ENCODE measurements at places on chromosomes 13 and 19.
A peak's percentile ranks its signal among the peaks of the same experiment; 100 is the strongest.

DNA sequence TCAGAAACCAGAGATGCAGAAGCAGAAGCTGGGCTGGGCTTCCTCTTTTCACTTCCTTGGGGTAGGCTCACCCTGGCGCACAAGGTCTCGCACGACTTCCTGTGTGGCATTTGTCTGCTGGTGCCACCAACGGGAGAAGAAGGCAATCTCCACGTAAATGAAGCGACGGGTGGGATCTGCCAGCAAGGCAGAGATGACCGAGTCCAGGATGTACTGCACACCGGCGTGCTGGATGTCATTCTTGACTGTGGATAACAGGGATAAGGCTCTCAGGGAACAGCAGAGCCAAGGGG is 1.3 kb downstream of the MAN2B1 start:
- DNase-seq, result peak; percentile 29

DNA sequence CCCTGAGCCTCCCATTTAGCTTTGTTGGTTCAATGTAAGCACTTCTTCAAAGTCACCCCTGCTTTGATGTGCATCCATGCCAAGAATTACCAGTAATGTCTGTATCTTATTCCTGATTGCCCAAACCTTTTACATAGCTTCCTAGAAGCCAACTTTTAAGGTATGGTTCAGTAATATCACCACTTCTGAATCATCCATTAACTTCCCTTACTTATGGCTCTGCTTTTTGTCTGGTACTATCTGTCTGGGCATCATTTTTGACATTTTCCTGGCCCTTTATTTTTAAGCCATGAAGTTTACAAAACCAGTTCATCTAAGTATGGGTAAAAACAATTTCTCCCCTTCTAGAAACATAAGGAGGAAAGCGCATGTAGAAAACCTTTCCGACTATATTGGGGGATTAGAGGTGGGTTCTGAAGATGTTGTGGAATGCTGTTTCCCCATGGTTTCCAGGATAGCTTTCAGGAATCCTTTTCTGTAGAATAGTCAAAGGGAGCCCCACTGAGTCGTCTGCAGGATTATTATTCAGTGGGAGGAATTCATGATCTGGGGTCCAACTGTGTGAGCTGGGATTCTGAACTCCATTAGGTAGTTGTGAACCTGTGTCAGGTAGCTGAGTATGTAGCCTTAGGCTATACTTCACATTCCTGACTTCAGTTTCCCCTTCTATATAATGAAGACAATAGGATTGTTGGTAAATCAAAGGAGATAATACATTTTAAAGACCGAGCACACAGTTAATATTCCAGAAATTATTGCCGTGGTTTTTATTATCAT is 163.8 kb downstream of the SUCLA2 start:
- DNase-seq, result no peak

DNA sequence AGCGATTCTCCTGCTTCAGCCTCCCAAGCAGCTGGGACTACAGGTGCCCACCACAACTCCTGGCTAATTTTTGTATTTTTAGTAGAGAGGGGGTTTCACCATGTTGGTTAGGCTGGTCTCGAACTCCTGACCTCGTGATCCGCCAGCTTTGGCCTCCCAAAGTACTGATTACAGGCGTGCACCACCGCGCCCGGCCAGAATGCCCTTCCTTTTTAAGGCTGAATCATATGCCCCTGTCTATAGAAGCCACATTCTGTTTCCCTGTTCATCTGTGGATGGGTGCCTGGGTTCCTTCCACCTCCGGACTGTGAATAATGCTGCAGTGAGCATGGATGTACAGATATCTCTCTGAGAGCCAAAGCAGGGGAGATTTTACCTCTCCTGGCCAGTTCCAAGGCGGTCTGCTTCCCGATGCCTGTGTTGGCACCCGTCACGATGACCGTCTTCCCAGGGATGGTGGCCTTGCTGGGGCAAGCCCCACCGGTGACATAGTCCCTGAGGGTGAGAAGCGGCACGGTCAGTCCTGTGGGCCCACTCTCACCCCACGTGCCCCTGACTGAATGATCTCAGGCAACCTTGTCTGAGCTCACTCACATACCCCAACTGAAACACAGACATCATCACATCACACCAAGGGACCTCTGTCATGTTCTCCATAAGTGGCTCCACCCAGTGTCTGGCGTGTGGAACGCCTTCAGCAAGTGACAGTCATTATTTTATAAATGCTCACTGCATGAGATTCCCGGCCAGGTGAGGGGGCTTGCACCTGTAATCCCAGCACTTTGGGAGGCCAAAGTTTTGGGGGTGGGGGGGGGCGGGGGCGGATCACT is 4.0 kb downstream of the RDH13 start:
- DNase-seq, result no peak

- no peak for DNase-seq
Measured at GRCh38 chr19:48344892-48345291, 18.8 kb downstream of the TMEM143 start.

DNA sequence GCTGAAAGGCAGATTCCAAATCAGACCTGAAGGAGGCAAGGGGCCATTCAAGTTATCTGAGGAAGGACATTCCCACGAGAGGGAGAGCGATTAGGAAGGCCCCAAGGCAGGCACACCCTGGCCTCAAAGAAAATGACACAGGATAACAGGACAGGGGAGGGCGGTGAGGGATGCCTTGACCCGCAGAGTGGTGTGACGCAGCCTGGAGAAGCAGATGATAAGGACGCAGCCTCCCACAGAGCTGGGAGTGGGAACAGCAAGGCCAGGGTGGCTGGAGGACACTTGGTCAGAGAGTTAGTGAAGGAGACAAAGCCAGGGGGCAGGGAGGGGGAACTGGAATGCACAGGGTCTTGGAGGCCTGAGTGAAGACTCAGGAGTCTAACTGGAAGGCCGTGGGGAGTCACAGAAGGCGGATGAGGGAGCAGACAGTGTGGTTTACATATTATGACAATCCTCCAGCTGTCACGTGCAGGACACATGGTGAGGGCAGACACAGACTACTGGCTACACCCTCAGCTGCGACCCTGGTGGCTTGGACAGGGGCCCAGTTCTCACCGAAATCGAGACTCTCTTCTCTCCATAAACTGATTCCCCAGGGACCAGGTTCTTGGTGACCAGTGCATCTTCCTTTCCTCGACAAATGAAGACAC is 5.8 kb upstream of the DYRK1B start:
- DNase-seq, result no peak

- no peak for DNase-seq
Measured at GRCh38 chr13:36261976-36262375, 35.6 kb downstream of the CCDC169 start.

DNA sequence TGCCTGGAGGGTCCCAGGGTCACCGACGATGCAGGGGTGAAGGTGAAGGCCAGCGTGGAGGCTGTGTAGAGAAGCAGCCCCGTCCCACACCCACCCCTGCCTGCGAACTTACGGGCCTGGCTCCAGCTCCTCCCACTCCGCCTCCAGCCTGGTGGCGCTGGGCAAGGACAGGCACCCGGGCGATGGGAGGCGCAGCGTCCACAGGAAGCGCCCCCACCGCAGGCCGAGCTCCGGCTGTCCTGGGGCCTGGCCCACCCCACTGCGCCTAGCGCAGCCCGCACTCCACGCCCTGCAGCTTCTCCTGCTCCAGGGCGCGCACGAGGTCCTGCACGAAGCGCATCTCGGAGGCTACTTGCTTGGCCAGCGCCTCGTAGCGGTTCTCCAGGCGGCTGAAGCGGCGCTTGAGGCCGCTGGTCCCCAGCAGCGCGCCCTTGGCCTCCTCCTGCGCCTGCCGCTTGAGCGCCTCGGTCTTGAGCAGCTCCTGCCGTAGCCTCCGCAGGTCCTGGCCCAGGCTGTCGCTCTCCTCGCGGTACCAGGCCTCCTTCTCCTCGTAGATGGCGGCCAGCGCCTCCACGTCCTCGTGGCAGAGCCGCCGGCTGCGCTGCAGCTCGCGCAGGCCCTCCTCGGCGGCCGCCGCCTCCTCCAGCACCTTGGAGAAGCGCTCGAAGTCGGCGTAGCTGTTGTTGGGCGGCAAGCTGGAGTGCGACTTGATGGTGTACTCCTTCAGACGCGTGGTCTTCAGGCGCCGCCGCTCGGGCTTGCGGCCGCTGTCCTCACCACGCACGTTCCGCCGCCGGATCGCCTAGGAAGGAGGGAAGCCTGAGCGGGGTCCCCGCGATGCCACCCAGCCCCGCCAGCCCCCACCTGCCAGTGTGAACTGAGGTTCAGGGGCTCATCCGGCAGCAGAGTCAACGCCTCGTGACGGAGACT is 11.8 kb downstream of the DAPK3 start:
- DNase-seq, result no peak

DNA sequence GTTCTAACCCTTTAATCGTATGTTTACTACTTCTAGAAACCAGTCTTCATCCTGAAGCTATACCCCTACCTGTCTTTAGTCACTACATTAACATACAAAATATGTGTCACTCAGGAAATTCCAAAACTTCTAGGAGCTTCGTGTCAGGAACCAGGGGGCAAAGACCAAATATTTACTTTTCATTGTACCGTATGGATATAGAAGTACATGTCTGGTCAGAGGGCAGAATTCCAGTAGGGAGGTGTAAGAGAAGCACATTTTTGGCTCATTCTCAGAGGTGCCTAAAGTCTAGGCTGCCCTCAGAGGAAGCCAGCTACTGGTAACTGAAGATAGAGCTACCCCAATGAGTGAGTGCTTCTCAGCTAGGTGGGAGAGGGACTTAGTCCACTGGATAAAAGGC is 320.7 kb downstream of the DIAPH3 start:
- DNase-seq, result no peak

DNA sequence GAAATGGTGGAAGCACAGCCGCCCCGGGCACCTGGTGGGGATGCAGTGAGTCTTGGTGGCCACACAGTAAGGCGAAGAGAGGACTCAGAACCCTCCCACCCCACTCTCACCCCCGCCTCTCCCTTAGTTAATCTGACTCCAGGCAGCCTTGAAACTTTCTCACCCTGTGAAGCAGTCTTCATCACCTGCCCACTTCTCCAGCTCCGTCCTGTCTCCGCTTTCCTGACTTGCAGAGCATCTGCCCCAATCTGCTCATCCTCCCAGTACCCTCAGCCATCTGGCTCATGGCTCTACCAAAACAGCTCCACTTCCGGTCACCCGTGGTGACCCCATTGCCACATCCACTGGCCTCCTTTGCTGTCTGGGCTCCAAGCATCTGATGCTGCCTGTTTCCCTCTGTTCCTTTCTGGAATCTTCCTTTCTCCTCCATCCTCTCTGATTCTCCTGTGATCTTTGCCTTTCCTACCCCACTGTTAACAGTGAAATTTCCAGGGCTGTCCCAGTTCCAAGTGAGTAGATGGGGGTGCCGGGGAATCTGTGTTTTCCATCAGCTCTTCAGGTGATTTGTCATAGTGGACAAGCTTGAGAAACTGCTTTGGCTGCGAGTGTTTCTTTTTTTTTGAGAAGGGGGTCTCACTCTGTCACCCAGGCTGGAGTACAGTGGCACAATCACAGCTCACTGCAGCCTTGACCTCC is 4.3 kb downstream of the USF2 start:
- DNase-seq, result no peak

DNA sequence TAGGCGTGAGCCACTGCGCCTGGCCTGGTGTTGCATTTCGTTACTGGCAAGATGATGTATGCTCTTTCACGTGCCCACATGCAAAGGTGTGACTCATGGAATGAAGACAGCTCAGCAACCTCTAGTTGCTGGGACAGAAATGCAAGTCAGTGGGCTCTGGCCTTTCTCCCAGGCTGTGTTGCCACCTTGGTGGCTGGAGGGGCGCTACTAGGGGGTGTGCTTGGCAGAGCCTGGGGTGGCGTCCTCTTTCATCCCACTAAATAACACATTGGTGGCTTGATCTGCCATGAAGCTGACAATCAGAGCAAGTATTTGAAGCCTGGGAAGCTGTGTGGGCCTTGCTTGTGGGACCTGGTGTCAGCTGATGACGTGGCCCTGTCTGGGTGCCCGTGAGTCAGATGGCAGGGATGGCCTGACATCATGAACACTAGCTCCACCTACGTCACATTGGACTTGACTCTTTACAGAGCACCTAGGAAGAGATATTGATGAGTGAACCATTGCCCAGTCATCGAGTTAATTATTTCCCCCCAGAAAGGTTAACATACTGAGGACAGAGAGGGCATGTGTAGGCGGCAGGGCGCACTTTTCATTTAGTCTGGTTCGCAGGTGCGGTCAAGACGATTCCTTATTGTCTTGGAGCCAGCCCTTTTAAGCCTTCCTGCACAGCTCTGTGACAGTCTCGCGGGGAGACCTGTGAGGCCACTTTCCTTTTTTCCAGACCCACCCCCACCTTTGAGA is 154.2 kb downstream of the TM9SF2 start:
- no peak for DNase-seq

DNA sequence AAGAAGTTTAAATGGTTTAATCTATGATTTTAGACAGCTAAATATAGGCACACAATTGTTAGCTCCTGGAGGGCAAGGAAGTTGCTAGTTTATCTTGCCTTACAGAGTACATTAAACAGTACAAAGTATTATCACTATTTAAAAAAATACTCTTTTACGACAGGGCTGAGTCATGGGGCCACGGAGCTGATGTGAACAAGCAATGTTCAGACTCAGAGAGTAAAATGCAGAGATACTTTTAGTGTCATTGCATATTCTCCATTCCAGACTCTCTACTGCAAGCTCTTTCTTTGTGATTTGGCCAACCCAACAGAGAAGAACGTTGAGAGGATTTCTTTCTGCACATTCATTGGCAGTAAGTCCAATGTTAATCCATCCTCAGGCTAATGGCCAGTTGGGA is 352.4 kb downstream of the SPRY2 start:
- DNase-seq, result no peak

GRCh38 chr13:37289212-37289935 is 183.9 kb upstream of the CSNK1A1L start:
- DNase-seq, result no peak

- DNase-seq, result no peak
Measured at GRCh38 chr13:106286811-106287210, 248.7 kb downstream of the EFNB2 start.

- no peak for DNase-seq
Measured at GRCh38 chr19:38247734-38248268, 8.4 kb downstream of the PPP1R14A start.

DNA sequence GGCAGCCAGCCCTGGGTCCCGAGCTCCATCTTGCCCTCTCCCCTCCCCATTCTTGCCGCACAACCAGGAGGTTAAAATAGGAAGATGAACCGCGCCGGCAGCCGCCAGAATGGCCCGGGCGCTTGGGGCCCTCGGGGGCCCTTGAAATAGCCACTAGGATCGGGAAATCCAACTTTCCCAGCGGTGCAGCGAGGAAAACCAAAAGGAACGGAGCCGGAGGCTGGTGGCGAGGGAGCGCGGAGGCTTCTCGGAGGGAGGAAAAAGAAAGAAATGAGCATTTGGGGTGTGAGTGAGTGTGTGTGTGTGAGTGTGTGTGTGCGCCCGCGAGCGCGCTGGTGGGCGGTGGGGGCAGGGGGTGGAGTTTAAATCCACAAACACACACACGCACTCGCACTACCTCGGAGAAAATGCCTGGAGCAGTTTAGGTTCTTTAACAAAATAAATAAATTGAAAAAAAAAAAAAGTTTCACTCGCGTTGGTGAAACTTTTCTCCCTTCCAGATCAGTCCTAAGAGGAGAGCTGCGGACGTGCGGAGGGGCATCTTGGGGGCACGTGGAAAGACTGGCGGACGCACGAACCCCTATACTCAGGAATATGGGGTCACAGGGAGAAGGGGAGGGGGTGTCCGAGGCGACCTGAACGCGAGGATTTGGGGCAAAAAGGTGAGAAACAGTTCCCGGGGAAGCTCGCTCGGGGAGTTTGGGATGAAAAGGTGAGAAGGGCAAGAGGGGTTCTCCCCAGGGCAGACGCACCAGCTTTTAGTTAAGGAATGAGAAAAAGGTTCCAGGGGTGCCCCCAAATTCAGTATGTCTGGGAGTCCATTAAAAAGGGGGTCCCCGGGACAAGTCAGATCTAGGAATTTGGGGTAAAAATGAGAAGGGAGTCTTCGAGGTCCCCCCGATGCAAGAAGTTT is 1.3 kb downstream of the RFX2 start:
- DNase-seq, result peak; percentile 50

All from activated CD4-positive, alpha-beta T cell treated with anti-CD3 and anti-CD28 coated beads for 1 hour (primary cell).